Calu3 (cell line): ENCODE measurements at places on chromosomes 1 and 21. TPM values are rescaled to one million over a fixed set of nuclear protein-coding genes. Genes with fewer than 3 reads are reported as not detected.

The GPR37L1 gene
- total RNA-seq, result 0.12 and 0.22 TPM in 2 replicates

The TSACC gene
- 1.4 and 2.0 TPM in 2 replicates for total RNA-seq

The RPTN gene
- total RNA-seq, result not detected in 2 replicates

The FAM131C gene
- total RNA-seq, result 0.93 and 0.94 TPM in 2 replicates

The THEMIS2 gene
- total RNA-seq, result 5.9 and 11.3 TPM in 2 replicates

The DMBX1 gene
- total RNA-seq, result 0.88 and 2.3 TPM in 2 replicates

The LRRC53 gene
- not detected in 2 replicates for total RNA-seq

The DSCAM gene
- not detected in 2 replicates for total RNA-seq

The OR2T11 gene
- not detected in 2 replicates for total RNA-seq

The FOXD3 gene
- total RNA-seq, result 0.28 and 0.29 TPM in 2 replicates

The CCDC27 gene
- total RNA-seq, result not detected in 2 replicates

The KCNE2 gene
- total RNA-seq, result not detected in 2 replicates

The NBPF15 gene
- total RNA-seq, result 47.7 and 53.8 TPM in 2 replicates

The LPAR3 gene
- total RNA-seq, result 13.2 and 14.0 TPM in 2 replicates

The GBP5 gene
- 0.54 TPM in 1 of 2 replicates, not detected in the other for total RNA-seq

The LMO4 gene
- 95.0 and 132 TPM in 2 replicates for total RNA-seq

The TMCC2 gene
- total RNA-seq, result 0.33 and 0.37 TPM in 2 replicates

The NR1I3 gene
- not detected in 2 replicates for total RNA-seq

The GAS5 gene
- total RNA-seq, result 345 and 367 TPM in 2 replicates

The TAL1 gene
- not detected in 2 replicates for total RNA-seq

The BLACAT1 gene
- total RNA-seq, result 14.2 TPM in 2 replicates

The CD1D gene
- total RNA-seq, result 0.76 and 0.86 TPM in 2 replicates

The ZP4 gene
- total RNA-seq, result not detected in 2 replicates

The HNRNPCL4 gene
- not detected in 2 replicates for total RNA-seq

The CCDC18 gene
- 22.6 and 22.7 TPM in 2 replicates for total RNA-seq

The CTSE gene
- total RNA-seq, result 425 and 457 TPM in 2 replicates

The IL12RB2 gene
- not detected in 2 replicates for total RNA-seq

The MYBPH gene
- total RNA-seq, result not detected in 2 replicates

The PRAMEF27 gene
- total RNA-seq, result not detected in 2 replicates

The GBP7 gene
- 0.19 and 0.24 TPM in 2 replicates for total RNA-seq

The GJA4 gene
- not detected in 2 replicates for total RNA-seq

The TMEM269 gene
- total RNA-seq, result 0.94 and 1.7 TPM in 2 replicates

The IVL gene
- total RNA-seq, result 1.1 and 1.9 TPM in 2 replicates

The ADGRB2 gene
- total RNA-seq, result 1.9 and 2.9 TPM in 2 replicates

The KDF1 gene
- total RNA-seq, result 18.9 and 19.4 TPM in 2 replicates

The ZNF648 gene
- 0.17 TPM in 1 of 2 replicates, not detected in the other for total RNA-seq

The ALX3 gene
- not detected in 2 replicates for total RNA-seq

The ERICH3 gene
- total RNA-seq, result 0.15 and 0.35 TPM in 2 replicates

The AK5 gene
- 0.61 TPM in 1 of 2 replicates, not detected in the other for total RNA-seq

The LCE3D gene
- total RNA-seq, result not detected in 2 replicates

The FALEC gene
- 0.71 TPM in 1 of 2 replicates, not detected in the other for total RNA-seq

The OR10R2 gene
- not detected in 2 replicates for total RNA-seq

The OLFM3 gene
- total RNA-seq, result not detected in 2 replicates

The RGS1 gene
- total RNA-seq, result not detected in 2 replicates

The EFCAB7 gene
- 6.7 and 9.6 TPM in 2 replicates for total RNA-seq
